Fibroblast of lung (primary cell): ENCODE measurements at places on chromosomes 13 and 19. TPM values are rescaled to one million over a fixed set of nuclear protein-coding genes. Genes with fewer than 3 reads are reported as not detected.

Gene ZNF844
- 8.2 and 15.4 TPM in 2 replicates for total RNA-seq

Gene ATP1A3
- total RNA-seq = under 0.01 and 0.17 TPM in 2 replicates

Gene UNC13A
- under 0.01 TPM in 2 replicates for total RNA-seq

Gene PDX1
- not detected in 2 replicates for total RNA-seq

Gene PSG2
- total RNA-seq = not detected in 2 replicates

Gene ELANE
- total RNA-seq = 0.51 and 0.66 TPM in 2 replicates

Gene ZNF765
- total RNA-seq = 13.1 and 14.7 TPM in 2 replicates

Gene LRRC8E
- 2.6 and 3.0 TPM in 2 replicates for total RNA-seq

Gene ZNF582
- 4.1 and 4.8 TPM in 2 replicates for total RNA-seq

Gene ZNF416
- total RNA-seq = 6.9 and 9.2 TPM in 2 replicates

Gene SYNE4
- under 0.01 and 0.17 TPM in 2 replicates for total RNA-seq

Gene NOVA2
- not detected in 2 replicates for total RNA-seq

Gene FAAP24
- total RNA-seq = 1.3 and 2.3 TPM in 2 replicates

Gene ICAM4
- 1.8 and 4.1 TPM in 2 replicates for total RNA-seq

Gene PRR36
- under 0.01 TPM in 1 of 2 replicates, not detected in the other for total RNA-seq

Gene GSX1
- not detected in 2 replicates for total RNA-seq

Gene KIR2DL1
- not detected in 2 replicates for total RNA-seq

Gene ARHGAP35
- total RNA-seq = 37.5 and 47.6 TPM in 2 replicates

Gene FCGBP
- 0.33 and 0.51 TPM in 2 replicates for total RNA-seq

Gene ZNF773
- 20.8 and 39.8 TPM in 2 replicates for total RNA-seq

Gene SYCN
- total RNA-seq = not detected in 2 replicates

Gene C13orf42
- total RNA-seq = not detected in 2 replicates

Gene SRRM5
- total RNA-seq = under 0.01 TPM in 1 of 2 replicates, not detected in the other

Gene BCKDHA
- total RNA-seq = 30.0 and 30.7 TPM in 2 replicates

Gene RFPL4A
- not detected in 2 replicates for total RNA-seq

Gene ZNF835
- total RNA-seq = 3.3 and 3.6 TPM in 2 replicates

Gene MKNK2
- 367 and 409 TPM in 2 replicates for total RNA-seq

Gene KLK14
- total RNA-seq = not detected in 2 replicates
